Stimulated activated CD4-positive, alpha-beta T cell treated with anti-CD3 and anti-CD28 coated beads, Interleukin-1b, Interleukin-23, amount 100 ng/mL, for 1 hour (primary cell): ENCODE measurements at places on chromosomes 7 and 10.

DNA sequence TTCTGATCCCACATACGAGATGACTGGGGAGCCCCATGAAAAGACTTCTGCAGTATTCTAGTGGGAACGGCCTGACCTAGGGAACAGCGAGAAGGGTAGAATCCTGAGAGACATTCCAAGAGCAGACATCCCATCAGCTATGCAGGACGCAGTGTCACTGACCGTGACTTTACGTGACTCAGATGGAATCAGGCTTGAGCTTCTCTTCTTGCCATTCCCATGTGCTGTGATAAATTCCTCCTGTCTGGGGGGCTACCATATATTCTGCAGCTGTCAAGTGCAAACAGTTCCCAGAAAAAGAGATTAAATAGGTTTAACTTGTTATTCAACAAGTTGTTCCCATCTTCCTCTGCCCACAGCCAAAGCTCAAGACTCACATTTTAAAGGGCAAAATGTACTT, 73.1 kb upstream of the PDE1C start:
- no peak for DNase-seq

GRCh38 chr7:112447406-112447805, 2.9 kb upstream of the IFRD1 start:
- no peak for DNase-seq

GRCh38 chr7:318476-318875, 28.5 kb downstream of the FOXL3 start:
- no peak for DNase-seq

DNA sequence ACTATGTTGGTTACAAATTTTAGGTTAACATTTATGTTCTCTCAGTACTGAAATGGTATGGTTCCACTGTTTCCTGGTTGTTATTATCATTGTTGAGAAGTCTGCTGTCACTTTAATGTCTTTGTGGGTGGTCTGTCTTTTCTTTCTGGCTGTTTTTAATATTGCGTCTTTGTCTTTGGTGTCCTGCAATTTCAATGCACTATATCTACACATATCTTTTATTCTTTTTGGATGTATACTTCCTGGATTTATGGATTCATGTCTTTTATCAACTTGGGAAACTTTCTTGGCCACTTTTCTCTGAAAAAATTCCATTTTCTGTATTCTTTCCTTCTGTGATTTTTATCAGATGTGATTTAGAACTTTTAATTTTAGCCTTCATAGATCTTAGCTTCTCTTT, 250.2 kb downstream of the BUB3 start:
- DNase-seq: no peak

DNA sequence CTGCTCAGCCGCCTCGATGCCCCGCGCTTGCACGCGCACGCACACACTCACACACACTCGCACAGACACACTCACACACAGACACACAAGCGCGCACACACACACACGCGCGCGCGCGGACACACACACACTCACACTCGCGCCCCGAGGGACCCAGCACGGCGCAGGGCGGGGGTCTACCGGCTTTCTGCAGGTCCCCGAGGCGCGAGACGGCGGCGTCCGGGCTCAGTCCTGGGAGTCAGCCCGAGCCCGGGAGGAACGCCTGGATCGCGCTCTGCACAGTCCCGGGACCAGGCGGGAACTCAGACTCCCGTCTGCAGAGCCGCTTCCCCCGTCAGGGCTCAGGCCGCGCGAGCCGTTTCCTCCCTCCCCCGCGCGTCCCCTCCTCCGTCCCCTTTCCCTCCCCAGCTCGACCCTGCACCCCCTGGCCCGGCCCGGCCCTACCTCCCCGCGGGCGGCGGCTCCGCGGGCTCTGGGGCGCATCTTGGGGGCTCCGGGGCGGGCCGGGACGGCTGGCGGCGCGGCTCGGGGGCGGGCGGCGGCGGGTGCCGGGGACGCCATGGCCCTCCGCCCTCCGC, 464 bp downstream of the DENND2A start:
- no peak for DNase-seq

- DNase-seq: no peak
Measured at GRCh38 chr10:122159141-122159970, 111.7 kb upstream of the BTBD16 start.

GRCh38 chr10:122494833-122495232, 33.5 kb downstream of the HTRA1 start:
- DNase-seq: no peak

DNA sequence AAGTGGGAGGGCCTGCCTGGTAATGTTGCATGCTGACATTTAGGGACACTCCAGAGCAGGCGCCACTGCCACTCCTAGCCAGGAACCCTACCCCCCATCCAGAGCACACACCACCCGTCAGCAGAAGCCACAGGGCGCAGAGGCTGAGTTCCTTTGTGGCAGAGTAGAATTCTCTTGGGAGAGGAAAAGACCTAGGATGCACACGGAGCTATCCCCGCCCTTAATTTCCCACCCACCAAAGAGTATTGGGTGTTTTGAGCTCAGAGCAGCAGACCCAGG, 702 bp upstream of the INSYN2A start:
- no peak for DNase-seq

GRCh38 chr10:18767981-18768380, 108.8 kb downstream of the ARL5B start:
- DNase-seq: no peak

- no peak for DNase-seq
Measured at GRCh38 chr7:157686285-157686894, 349.6 kb downstream of the DNAJB6 start.

GRCh38 chr10:126927799-126928198, 22.6 kb downstream of the DOCK1 start:
- DNase-seq: no peak

- DNase-seq: no peak
Measured at GRCh38 chr7:70384891-70385290, 747.1 kb upstream of the GALNT17 start.

GRCh38 chr10:91604553-91605534, 28.0 kb downstream of the PPP1R3C start:
- DNase-seq: no peak

- DNase-seq: no peak
Measured at GRCh38 chr7:46047581-46047980, 126.5 kb upstream of the IGFBP3 start.

DNA sequence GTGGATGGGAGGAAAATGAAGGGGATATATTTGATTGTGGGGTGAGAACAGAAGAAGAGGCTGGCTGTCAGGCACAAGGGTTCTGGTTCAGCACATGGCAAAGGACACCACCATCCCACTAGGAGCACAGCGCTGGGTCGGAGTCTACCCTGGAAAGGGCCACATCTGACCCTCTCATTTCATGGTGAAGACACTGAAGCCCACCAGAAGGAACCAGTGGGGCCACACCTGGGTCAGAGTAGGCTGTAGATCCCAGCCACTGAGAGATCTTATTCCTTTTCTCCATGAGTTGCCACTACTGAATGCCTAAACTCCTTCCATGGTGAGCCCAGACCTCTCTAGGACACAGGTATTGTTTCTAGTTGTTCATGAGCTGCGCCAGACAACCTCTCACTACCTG, 25.8 kb downstream of the SFTPD start:
- DNase-seq: no peak

DNA sequence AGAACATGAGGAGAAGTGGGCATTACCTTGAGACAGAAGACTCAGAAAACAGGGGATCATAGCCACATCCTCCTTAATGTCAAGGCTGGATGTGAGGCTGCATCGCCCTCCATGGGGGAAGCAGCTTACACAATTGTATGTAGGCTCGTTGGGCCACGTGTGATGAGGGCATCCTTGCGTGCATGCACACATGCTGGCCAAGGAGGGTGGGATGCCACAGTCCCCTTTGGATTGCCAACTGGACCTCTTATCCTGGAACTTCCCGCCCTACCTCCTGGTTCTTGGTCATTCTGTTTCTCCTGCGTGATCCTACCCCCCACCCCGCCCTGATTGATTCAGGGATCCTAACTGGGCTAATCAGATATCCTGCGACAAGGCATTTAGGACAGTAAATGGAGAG, 102.0 kb downstream of the PRKAG2 start:
- DNase-seq: no peak

DNA sequence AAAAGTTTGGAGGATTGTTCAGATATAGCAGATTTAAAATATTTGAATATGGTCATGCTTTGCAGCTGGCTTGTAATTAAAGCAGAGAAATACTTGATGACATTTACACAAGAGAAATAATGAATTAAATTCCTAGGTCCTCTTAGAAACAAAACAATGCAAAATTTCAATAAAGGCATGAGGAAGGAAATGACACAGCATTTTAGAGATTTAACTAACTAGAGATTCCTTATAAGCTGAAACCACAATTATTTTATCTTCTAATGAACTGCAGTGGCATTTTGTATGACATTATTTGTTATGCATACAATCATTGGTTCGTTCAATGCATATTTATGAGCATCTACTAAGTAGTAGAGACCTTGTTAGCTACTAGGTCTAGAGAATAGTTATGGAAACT, 490.9 kb downstream of the ZWINT start:
- no peak for DNase-seq

GRCh38 chr10:74433993-74434392, 283.0 kb downstream of the ADK start:
- DNase-seq: no peak

GRCh38 chr7:145143685-145144084, 307.8 kb upstream of the TPK1 start:
- DNase-seq: no peak

GRCh38 chr7:84513061-84513460, 318.5 kb upstream of the SEMA3A start:
- DNase-seq: no peak

GRCh38 chr7:3386423-3387190, 85.6 kb downstream of the SDK1 start:
- no peak for DNase-seq

DNA sequence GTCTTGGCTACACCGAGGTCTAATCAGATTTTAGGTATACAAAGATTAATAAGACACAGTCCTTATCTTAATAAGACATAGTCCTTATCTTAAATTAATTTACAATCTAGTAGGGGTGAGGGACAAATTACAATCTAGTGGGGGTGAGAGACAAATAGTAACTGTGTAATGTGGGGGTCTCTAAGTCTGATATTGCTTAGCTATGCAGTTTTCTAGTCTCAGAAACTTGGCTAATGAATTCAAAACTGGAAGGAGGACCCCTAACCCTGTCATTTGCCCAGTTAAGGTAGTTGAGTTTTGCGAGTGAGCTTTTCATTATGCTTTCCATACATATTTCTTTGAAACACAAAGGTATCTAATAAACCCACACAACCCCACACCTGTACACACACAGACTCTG, 136.1 kb downstream of the DPP6 start:
- DNase-seq: no peak

DNA sequence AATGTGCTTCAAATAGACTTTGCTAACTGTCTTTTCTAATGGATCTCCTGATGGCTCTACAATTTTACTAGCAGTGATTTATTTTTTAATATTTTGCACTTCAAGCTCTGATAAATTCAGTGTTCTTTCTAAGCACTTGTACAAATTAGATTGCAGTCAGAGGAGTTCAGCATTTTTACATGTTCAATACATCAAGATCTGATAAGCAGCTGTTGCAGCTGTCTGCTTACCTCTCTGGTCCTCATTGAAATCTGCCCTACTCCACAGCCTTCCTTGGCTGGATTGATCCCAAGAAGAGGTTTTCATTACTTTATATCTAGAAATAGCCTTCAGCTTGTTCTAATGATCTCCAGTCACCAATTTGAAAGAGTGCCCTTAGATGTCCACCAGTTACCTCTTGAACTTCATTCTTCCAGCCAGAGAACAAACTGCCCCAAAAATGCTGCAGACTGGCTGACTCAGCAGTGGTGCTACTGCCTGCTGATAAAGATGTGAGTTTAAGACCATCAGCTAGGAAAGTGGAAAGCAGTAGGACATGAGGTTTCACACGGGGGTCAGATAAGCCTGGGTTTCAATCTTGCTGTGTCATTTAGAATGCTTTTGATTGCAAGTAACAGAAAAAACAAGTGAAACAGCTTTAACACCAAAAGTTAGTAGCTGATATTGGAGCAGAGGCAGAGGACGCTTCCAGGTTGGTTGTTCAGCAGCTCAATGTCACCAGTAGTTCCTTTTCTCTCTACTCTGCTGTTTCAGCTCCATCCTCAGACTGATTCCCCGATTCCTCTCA, 350.9 kb upstream of the NPVF start:
- no peak for DNase-seq

DNA sequence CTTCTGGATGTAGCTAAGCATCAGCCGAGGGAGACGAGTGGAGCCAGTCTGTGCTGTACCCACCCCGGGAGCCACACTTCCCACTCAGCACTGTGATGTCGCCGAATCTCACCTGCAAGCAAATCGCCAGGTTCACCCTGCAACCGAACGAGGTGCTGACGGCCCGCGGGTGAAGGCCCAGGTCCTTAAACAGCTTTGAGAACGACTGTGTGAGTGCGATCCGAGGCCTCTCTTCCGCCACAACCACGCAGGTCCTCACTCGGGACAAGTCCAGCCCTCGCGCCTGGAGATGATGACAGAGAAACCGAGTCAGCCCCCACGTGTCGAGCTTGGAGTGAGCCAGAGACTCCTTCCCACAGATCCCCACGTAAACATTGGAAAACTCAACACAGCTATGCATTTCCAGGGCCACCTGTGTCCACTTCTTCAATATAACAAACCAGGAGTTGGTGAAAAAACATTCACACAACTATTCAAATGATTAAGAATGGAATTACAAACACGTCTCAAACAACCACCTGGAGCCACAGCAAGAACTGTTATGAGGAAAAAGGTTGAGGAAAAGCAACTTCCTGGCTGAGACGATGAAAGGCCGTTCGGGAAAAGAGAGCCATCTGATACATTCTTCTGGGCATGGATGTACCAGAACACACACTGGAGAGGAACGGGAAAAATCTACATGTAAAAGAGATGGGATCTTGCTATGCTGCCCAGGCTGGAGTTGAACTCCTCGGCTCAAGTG, 191.8 kb downstream of the ZMYND11 start:
- no peak for DNase-seq

DNA sequence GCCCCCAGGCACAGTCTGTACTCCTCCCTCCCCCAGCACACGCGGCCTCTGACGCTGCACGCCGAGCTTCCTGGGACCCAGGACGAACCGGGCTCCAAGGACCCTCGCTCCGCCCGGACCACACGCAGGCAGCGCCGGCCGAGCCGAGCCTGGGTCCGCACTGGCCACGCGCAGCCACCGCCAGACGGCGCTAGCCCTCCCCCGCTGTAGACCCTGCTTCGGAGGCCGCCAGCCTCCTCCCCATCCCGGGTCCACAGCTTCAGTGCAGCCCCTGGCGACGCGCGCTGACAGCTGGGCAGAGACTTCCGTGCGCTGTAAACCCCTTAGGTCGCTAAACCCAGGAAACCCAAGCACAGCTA, 936 bp upstream of the TCERG1L start:
- DNase-seq: no peak

DNA sequence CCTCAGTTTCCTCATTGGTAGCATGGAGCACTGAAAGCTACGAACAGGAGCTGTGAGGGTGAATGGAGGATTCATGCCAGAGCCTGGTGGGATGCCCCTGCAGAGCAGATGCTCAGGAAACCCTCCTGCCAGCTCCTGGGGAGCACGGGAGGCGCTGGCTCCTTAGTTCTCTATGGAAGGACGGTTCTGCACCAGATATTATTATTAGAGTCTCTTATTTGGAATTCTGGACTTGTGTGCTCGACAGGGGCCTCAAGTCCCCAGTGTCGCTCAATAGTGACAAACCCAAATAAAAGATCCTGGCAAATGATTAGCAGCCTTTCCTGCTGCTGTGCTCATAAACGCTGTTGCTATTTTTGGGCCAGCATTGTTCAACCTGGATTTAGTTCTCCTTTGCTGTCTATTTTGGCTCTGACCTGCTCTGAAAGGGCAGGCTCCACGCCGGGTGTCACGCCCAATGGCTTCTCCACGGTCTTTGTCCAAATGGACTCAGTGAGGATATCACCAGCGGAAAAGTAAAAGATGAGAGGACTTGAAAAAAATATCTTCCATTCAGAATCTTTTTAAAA, 23.0 kb upstream of the KLF6 start:
- DNase-seq: no peak
